Right renal cortex interstitium (tissue), 3 donors: ENCODE measurements at places on chromosomes 2 and 18. TPM values are rescaled to one million over a fixed set of nuclear protein-coding genes. Genes with fewer than 3 reads are reported as not detected.
A peak's percentile ranks its signal among the peaks of the same experiment; 100 is the strongest.

DNA sequence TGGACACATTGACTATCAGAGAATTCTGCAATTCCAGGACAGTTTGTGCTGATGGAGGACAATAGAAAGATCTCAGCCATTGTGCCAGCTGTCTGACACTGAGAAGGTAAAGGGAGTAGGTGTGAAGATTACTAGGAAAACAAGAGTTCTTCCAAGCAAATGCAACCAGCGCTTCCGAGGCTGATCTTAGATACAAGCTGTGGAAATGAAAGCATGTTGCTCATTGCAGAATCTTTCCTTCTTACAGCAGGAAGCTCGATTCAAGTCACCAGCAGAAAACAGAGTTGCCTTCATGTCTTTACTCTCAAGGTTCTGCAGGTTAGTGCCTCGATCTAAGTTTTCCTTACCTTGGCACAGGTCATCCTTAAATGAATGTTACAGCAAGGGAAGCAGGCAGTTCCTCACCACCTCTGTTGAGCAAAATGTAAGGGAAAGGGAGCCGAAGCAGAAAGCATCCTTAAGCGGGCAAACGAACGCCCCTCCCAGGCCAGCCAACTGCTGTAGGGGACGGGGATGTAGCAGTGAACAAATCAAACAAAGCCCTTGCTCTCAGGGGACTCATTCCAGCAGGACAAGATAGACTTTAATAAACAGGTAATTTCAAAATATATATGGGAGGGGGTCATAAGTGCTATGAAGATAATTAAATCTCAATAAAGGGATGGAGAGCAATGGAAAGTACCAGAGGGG lies 54.3 kb downstream of the MARCHF4 start:
- no peak for DNase-seq

DNA sequence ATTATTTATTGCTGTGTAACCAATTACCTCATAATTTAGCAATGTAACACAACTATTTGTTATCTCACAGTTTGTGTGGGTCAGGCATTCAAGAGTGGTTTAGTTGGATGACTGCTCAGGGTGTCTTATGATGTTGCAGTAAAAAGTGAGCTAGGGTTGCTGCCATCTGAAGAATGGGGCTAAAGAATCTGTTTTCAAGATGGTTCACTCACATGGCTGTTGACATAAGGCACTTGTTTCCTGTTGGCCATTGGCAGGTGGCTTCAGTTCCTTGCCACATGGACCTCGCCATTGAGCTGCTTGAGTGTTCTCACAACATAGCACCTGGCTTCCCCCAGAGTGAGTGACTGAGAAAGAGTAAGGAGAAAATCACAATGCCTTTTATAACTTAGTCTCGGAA lies 123.2 kb downstream of the TMEM17 start:
- DNase-seq: no peak

DNA sequence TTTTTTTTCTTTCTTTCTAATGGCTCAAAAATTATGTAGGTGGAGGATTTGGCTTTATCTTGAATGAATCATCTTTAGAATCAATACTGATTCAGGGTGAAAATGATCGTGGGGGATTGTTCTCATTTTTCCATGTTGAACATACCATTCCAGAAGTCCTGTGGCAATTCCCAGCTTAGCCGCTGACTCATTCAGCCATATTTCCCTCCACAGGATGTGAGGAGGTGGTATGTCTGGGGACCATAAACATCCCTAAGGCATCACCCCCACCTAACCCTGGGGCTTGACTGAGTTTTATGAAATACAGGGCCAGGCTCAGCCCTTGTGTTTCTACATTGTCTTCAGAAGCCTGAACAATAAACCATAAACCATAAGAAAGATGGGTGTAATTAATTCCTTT lies 92.7 kb upstream of the FN1 start:
- no peak for DNase-seq

DNA sequence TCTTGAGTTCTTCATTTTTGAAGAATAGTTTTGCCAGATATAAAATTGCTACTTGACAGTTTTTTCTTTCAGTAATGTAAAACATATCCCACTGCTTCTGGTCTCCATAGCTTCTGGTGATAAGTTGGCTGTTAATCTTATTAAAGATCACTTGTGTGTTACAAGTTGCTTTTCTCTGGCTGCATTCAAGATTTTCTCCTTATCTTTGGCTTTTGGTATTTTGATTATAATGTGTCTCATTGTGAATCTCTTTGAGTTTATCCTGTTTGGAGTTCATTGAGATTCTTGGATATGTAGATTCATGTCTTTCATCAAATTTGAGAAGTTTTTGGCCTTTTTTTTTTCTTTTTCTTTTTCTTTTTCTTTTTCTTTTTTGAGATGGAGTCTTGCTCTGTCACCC lies 20.2 kb upstream of the ADNP2 start:
- DNase-seq: no peak

DNA sequence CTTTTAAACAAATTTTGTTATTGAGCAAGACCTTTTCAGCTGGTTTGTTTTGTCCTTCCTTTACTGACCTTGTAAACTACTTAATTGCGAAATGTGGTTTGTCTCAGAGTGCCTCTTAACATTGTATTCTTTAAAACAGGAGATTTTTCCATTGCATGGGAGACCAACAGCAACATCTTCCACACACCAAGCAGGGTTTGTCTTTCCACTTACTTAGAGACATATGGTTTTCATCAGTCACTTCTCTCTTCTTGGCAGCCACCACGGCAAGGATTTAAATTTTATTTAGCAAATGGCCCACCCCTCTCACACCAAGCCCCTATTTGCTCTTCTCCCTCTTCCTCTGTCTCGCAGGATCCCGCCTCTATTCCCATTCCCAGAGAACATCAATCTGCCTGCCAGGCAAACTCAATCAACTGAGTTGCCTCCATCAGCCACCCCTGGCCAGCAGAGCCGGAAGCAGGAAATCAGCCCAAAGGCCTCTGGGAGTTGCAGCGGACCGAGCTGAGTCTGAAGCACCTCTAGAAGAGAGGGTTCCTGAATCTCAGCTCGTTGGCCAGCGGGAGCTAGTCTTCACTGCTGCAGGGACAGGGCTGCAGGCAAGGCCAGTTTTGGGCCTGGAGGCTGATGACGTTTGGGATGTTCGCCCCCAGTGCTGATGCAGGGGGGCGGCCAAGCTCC lies 11.3 kb upstream of the CIB4 start:
- peak; percentile 47 for DNase-seq

GRCh38 chr2:108565778-108566375 lies 31.6 kb downstream of the LIMS1 start:
- DNase-seq: no peak

- no peak for DNase-seq
These were observed 69.4 kb upstream of the UBE2E3 start for GRCh38 chr2:180910831-180911665.

DNA sequence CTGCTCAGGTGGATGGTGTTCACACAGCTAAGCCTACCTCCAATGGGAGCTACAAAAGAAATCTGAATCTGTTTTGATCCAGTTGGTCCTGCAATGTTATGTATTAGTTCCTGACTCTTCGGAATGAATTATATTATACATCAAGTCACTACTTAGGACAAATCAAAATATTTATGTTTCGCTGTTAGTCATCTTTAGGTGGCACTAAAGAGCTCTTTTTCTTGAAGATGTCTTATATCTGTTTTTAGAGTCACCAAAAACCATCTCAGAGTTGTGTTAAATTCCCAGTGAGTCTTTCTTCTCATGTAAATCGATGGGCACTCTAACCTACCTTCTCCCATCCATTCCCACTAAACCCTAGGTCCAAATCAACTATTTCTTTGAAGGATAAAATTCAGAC lies 2.2 kb downstream of the DNER start:
- DNase-seq: no peak

GRCh38 chr2:63530704-63531279 lies 57.5 kb downstream of the WDPCP start:
- DNase-seq: no peak

GRCh38 chr2:183614799-183615435 lies 490.7 kb downstream of the NUP35 start:
- DNase-seq: no peak

DNA sequence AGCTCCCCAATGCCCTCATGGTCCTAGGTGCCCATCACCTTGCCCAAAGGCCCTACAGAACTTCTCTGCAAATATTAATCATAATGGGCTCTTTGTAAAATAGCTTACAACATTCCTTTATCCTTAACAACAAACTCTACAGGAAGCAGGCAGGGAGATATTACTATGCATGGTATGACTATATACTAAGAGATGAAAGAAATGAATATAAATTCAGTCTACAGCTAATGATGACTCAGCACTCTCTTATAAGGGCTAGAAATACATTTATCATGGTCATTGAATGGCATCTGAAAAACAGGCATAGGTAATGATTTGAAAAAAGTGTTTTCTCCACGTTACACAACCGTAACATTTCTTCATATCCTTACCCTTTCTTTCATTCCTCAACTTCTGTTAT lies 254.8 kb upstream of the DSEL start:
- DNase-seq: no peak

DNA sequence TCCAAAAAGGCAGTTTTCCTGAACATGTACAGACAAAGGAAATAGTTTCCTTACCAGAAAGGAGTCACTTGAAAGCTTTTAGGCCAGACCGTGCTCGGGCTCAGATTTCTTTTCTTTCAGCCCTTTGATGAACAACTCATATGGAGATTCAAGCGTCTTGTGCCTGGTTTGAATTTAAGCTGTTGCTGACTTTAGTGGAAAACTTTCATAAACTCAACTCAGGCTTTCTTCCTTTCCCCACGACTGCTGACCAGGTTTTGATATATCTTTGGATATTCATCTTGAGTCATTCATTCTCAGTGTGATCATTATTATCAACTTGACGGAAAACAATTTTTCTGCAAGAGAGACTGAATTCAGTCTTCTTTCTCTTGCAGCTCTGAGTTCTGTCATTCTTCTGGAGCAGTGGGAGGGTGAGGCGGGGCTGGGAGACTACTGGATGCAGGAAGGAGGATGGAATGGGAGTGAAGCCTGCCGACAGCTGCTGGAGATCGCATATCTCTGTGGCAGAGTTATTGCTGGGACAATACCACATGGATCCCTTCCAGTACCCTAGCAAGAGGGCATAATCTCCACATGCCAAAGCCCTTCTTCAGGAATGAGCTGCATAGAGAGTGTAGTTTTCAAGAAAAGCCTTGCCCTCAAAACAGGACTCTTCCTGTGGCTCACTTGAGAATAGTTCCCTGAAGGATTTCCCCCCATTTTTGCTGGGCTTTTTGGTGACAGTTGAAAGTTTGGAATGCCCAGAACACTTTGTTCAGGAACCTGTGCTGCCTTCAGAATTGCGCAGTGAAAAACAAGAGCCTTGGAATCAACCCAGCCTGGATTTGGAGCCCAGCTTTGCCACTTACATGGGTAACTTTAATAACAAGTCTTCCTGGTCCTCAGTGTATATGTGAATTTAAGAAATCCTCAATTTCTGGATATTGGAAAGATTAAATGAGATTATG lies 364.4 kb downstream of the ZNF521 start:
- DNase-seq: peak; percentile 45

GRCh38 chr18:74353169-74353775 lies 37.6 kb downstream of the C18orf63 start:
- DNase-seq: peak; percentile 40

DNA sequence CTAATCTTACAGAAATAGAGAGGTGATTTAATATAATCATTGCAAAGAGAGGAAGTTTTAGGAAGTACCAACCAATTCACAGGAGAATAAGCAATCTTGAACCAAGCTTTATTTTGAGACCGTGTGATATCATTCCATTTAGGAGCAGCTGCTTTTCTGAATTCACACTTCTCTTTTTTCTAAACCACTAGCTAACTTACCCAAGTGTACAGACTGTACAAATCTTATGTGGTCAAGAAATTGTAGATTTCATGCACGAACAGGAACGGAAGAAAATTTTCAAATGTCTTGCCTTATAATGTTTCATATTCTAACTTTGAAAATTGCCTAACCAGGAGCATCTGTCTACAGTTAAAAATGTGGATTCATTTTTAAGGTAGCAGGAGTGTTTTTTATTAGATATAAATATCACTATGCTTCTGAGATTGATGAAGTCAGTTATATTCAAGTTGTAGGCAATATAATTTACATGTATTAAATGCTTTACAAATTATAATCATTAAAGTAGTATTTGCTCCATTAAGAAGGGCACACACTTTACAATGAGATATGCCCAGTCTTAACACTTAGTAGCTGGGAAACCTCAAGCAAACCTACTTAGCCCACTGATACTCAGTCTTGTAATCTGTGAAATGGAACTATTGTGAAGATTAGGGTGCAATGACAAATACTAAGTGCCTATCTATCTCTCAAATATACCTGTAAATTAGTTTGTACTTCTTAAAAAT lies 302.2 kb upstream of the STON1 start:
- no peak for DNase-seq

- no peak for DNase-seq
These were observed 2.3 kb downstream of the CYRIA start for GRCh38 chr2:16663121-16663905.

DNA sequence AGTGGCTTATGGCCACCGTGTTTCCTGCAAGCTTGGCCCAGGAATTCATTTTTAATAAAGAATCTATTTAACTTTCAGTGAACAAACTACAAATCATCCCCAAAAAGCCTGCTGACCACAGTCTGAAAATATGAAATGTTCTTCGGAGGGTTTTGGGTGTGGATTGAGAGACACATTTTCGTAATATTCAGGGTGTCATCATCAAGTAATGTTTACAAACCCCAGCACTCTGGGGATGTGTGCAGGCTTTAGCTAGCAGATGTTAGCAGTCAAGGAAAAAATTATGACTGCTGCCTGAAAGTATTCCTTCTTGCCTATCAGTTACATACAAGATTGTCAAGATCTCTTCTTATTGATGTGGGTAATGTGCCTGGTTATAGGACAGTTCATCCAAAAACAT lies 143.9 kb upstream of the FN1 start:
- no peak for DNase-seq

DNA sequence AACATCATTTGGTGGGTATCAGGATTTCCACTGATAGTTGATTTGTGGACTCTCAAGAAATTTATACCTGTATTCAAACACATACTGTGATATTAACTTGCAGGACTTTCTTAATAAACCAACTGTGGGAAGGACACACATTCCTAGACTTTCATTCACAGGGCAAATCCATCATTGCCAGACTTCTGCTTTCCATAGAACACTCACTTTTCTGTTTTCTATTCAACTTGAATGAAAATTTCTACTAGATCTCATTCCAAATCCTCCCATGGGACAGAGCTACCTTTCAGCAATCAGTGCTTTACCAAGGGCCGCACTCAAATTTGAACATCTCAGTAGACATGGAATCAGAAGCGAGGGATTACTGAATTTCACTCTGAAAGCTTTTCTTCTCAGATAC lies 612.5 kb downstream of the IRS1 start:
- no peak for DNase-seq

DNA sequence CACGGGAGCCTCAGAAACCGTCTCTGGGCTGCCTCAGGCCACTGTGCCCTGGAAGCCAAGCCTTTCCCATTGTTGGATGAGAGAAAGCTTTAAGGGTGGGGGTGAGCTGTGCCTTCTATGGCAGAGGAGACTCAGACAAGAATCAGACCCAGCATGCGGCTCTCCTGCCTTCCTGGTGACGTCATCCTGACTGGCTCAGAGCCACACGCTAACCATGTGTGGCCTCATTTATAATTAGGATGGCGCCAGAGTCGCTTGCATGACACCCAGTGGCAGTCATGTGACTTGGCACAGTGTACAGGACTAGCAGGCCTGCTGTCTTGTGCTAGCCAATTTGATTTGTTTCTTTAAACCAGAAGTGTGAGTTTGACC lies 99.1 kb downstream of the SH3BP4 start:
- peak; percentile 82 for DNase-seq

The BOLA3 gene
- 27.5 TPM for polyA plus RNA-seq

The ALLC gene
- not detected for polyA plus RNA-seq

The RTKN gene
- 55.9 TPM for polyA plus RNA-seq

The ICA1L gene
- polyA plus RNA-seq: 13.3 TPM

The ANKAR gene
- 9.1 TPM for polyA plus RNA-seq

The ZNF804A gene
- polyA plus RNA-seq: 2.0 TPM

The CAPG gene
- polyA plus RNA-seq: 131 TPM

The CXCR4 gene
- 54.4 TPM for polyA plus RNA-seq

The RIT2 gene
- polyA plus RNA-seq: not detected

The SERPINB7 gene
- 0.47 TPM for polyA plus RNA-seq

The CSRNP3 gene
- polyA plus RNA-seq: 11.8 TPM
